ENCODE measurements at places on chromosomes 4 and X.
A peak's percentile ranks its signal among the peaks of the same experiment; 100 is the strongest.

GRCh38 chrX:37468124-37468739, 103.2 kb upstream of the LANCL3 start:
- no peak for DNase-seq

DNA sequence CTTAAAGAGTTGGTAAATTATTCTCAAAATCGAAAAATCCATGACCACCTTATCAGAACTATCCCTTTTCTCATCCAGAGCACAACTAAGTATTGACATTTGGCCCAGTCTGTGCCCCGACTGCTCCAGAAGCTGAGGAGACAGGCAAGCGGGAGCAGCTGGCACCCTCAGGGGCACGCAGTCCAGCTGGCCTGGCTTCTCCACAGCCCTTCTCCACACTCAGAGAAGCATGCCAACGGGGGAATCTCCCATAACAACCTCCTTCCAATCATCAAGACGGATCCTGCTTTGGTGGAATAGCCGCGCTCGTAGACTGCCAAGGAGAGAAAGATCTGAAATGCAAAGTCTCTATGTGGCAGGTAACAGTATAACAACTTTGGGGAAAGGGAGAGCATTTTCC, 85.4 kb downstream of the AFAP1 start:
- no peak for DNase-seq

DNA sequence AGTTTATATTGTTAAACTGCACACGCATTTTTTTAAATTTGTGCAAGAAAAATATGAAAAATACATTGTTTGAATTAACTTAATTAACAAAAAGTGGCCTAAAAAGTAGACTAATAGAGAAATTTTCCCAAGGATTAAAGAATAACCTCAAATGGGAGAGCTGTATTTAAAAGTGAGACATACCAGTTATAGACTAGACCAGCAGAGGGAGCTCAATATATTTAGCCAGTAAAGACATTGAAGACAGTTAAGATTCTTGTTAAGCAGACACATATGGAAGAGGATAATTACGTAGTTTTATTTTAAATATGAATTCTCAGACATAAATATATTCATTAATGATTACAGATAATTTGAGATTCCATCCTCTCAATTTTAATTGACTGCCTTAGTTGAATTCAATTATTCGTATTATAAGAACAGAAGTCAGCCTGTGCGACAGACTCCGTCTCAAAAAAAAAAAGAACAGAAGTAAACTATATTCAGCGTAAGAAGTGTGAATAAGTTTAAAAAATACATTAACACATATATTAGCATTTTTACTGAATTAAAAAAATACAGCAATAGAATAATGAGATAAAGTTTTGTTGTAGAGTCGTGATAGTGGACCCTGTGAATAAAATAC, 64.8 kb downstream of the GLRA3 start:
- DNase-seq: no peak

- no peak for DNase-seq
Observed at GRCh38 chr4:159144112-159144694, 41.3 kb downstream of the RAPGEF2 start.

- DNase-seq: no peak
Observed at GRCh38 chr4:112966701-112967488, 82.6 kb upstream of the ANK2 start.

- no peak for DNase-seq
Observed at GRCh38 chr4:81724925-81725329, 253.2 kb upstream of the RASGEF1B start.

DNA sequence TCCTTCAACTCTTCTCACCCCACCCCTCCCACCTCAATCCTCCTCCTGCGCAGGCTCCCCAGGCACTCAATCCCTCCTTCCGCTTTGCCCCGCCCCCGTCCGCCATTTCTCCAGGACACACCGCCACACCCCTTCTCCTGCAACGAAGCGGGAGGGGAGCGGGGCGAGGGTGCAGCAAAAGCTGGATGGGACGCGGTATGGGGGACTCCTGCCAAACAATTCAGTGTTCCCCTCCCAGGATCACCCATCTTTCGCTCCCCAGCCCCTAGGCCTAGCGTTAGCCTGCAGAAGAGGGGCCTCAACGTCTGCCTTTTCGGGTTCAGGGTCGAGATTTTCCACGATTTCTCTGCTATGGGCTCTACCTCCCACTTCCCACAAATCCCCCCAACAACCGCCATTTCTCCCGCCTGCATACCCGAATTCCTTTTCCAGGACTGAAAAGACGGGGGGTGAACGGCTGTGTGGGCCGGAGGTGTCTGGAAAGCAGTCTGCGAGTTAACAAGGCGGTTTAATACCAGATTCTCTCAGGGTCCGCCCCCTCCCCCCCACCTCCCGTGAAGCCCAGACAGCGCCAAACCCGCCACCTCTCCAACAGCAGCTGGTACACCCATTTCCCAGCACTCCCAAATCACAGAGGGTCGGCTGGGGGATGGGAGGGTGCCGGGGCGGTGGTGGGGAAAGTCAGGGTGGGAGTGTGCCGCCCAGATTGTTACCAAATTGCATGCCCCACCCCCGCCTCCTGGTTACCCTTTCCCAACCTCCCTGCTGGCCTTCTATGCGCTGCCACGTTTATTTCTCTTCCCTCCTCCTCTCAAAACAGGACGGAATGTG, 774 bp downstream of the ARMCX2 start:
- no peak for DNase-seq

DNA sequence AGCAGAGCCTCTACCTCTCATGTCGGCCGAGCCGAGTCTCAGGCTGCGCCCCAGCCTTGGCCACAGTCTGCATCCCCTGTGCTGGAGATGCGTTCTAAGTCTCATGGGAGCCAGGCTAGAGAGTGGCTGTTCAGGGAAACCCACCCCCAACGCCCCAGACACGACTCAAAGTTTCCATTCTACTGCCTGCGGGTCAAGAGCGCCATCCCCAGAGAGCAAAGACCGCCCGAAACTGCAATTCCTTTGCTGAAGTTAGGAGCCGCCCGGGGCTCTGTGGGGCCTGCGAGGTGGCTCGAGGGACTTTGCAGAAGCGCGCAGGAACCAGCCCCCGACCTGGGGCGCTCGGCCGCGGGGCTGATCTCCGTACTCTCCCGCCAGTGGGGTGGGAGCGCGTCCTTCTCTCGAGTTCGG, 10.0 kb upstream of the ELF4 start:
- DNase-seq: peak; percentile 26

DNA sequence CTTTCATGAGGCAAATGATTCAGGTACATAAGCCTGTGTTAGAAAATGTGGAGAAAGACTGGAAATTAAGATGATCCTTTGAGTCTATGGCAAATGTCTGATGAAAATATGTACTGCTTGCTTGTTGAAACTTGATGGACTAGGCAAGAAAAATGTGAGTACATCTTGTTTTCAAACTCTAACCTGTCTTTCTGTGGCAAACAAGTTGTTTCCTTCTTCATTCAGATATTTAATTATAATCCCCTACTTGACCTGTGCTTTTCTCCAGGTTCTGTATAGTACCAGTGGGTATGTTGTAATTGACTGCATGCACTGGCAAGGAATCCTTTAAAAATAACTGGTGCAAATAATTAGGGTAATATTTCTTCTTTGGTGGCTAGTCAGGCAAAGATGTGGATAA, 136.7 kb downstream of the ARHGAP24 start:
- DNase-seq: no peak

GRCh38 chr4:159764343-159764952, 661.6 kb downstream of the RAPGEF2 start:
- DNase-seq: no peak

DNA sequence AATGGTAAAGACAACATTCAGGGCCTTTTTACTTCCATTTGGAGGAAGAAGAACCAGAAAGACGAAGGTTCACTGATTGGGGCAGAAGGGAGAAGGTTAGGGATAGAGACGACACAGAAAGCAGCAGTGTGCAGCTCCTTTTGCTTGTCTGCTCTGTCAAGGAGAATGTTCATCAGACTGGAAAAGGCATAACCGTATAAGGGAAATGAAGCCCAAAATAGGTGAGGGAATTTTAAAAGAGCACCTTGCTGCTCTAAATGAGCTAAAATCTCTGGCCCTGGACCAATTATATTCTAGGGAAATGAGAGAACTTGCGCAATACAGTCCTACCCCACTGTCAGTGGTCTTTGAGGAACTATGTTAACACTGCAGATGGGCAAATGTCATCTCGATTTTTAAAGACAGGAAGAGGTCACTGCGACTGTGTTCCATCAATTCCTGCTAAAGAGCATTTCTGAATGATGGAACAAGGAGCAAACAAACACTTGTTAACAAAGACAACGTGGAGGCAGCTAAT, 909.8 kb upstream of the FTHL17 start:
- no peak for DNase-seq

DNA sequence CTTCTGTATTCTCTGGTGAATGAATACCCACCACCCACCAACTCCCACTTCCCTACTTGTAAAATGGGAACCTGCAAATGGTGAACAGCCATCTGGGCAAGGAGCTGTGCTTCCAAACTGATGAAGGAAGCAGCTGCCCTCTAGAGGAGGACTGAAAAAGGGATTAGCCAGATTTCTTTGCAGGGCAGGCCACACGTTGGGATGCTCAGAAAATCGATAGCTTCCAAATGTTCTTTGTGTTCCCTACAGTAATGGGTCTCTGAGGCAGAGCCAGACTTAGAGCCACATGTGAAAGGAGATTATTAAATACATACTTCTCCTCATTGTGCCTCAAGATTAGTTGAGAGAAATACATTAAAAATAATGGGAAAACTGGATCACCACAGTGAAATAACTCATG, 39.3 kb upstream of the LPAR4 start:
- peak; percentile 26 for DNase-seq

GRCh38 chrX:22300130-22300529, 27.4 kb downstream of the CBLL2 start:
- DNase-seq: no peak

DNA sequence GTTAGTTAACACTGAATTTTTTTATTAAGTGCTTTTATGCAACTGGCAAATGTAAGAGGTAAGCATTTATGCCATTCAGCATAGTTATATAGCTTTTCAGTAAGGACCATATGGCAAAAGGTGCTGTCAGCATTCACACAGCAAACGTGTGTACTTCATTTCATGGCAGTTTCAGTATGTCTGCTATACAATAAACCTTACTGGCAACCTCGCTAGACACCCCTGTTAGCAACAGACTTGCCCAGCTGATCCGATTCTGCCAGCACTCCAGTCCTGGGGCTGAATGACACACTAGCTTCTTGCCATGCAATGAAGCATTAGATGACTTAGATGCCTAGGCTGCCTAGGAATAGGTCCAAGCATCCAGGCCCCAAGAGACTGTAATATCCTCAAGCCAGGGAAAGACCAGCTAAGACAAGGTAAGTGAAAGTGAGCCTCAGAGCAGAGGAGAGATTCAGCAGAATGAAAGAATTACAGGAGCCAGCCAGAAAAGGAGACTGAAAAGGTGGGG, 47.3 kb upstream of the DOCK11 start:
- no peak for DNase-seq

- DNase-seq: peak; percentile 91
Observed at GRCh38 chr4:101103381-101104142, 243.8 kb downstream of the PPP3CA start.

GRCh38 chr4:87499403-87500091, 29.6 kb downstream of the SPARCL1 start:
- DNase-seq: no peak

GRCh38 chrX:24242649-24243175, 71.2 kb downstream of the SUPT20HL2 start:
- no peak for DNase-seq

- no peak for DNase-seq
Observed at GRCh38 chr4:80492761-80493160, 157.2 kb downstream of the CFAP299 start.

GRCh38 chrX:41066391-41066790, 18.9 kb upstream of the USP9X start:
- no peak for DNase-seq

DNA sequence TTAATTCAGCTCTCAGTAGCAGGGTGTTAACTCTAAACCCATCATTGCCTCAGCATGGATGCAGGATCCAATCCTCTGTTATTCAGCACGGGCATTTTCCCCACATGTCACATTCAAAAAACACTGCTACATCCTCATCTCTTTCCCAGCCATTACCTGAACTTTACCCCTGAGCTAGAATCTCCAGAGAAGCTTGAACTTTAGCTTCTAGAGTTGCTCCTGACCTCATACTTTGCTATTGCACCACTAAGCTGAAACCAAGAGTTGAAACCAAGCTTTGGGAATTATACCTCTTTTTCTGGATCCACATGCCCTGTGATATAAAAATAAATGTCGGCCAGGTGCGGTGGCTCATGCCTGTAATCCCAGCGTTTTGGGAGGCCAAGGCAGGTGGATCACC, 90.7 kb downstream of the SHROOM3 start:
- no peak for DNase-seq

GRCh38 chr4:145177511-145177905, 2.9 kb downstream of the OTUD4 start:
- DNase-seq: no peak

DNA sequence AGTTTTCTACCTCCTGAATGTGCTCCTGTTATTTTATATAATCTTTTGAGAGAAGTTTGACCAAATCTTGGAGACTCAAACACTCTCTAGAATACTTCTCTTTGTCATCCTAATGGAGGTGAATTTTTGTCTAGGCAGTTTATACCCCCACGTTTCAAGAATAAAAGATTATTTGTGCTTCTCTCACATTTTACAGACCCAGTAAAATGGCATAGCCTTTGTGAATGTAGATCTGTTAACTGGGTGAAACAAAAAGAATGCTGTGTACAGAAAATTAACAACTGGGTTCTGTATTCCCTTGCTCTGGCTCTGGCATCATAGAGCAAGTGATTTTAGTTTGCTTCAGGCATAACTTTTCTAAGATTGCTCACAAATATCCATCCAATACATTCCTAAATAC, 26.1 kb downstream of the GASK1B start:
- no peak for DNase-seq

- DNase-seq: no peak
Observed at GRCh38 chr4:124097447-124097846, 615.1 kb downstream of the ANKRD50 start.

DNA sequence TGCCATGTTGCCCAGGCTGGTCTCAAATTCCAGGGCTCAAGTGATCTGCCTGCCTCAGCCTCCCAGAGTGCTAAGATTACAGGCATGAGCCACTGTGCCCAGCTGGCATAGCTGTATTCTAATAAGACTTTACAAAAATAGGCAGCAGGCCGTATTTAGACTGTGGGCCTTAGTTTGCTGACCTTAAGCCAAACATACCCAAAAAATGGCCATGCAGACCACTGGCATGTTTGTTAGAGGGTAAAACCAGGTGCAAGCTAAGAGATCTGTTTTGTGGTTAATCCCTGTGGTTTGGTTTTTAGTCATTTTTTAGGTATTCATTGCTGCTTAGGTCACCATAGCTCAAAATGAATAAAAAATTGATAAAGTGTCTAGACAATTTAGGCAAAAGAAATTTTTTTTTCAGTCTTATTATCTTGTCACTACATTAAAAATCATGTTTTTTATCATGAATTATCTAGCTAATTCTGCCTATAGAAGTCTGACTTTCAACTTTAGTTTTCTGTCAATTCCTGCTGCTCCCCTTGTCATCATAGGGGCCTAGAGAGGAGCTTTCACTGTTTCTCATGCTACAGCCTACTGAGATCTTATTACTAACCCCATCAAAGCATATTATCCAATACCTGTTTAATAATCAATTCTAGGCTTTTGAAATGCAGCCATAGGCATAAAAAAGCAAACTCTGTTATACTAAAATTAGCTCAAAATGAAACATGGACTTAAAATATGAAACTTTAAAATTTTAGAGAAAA, 7.5 kb upstream of the SPINK2 start:
- DNase-seq: no peak
